Stomach (tissue), 19 donors: ENCODE measurements at places on chromosomes 1 and 21. TPM values are rescaled to one million over a fixed set of nuclear protein-coding genes. Genes with fewer than 3 reads are reported as not detected.

Gene SLC44A3
- total RNA-seq = 21.3 TPM

Gene CR1L
- total RNA-seq = not detected

Gene WDR64
- total RNA-seq = not detected

Gene DARS2
- 3.1 TPM for total RNA-seq

Gene FAM72C
- 1.8 TPM for total RNA-seq

Gene SLC9C2
- total RNA-seq = not detected

Gene ZNF683
- not detected for total RNA-seq

Gene ABCG1
- total RNA-seq = 4.1 TPM

Gene ECE1
- total RNA-seq = 40.2 TPM

Gene KCNE2
- 34.4 TPM for total RNA-seq
